ENCODE measurements at places on chromosomes 3 and 15.

DNA sequence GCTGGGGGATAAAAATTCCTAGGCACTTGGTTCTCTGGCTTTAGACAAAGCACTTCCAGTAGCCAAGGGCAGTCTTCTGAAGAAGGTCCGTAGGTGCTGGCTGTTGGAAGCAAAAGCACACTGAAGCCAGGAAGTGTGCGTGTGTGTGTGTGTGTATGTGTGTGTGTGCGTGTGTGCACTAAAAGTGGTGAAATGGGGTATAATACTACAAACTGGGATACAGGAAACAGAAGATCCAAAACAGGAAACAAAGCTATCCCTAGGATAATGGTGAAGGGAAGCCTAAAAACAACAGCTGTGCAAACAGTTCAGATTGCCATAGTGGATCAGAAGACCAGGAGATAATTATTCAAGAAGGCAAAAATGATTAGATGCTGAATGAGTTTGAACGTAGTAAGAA is 103.4 kb downstream of the IL20RB start:
- DNase-seq = no peak

GRCh38 chr3:143795874-143796273 is 52.4 kb downstream of the SLC9A9 start:
- DNase-seq = no peak

- DNase-seq = no peak
Measured at GRCh38 chr3:188365988-188366698, 212.2 kb downstream of the LPP start.

GRCh38 chr15:67509918-67510317 is 11.0 kb upstream of the C15orf61 start:
- no peak for DNase-seq

- DNase-seq = no peak
Measured at GRCh38 chr3:195159814-195160165, 111.2 kb downstream of the XXYLT1 start.

- DNase-seq = no peak
Measured at GRCh38 chr3:33645060-33645647, 72.9 kb downstream of the CLASP2 start.

- DNase-seq = no peak
Measured at GRCh38 chr3:159432682-159433340, 555.8 kb upstream of the IL12A start.

DNA sequence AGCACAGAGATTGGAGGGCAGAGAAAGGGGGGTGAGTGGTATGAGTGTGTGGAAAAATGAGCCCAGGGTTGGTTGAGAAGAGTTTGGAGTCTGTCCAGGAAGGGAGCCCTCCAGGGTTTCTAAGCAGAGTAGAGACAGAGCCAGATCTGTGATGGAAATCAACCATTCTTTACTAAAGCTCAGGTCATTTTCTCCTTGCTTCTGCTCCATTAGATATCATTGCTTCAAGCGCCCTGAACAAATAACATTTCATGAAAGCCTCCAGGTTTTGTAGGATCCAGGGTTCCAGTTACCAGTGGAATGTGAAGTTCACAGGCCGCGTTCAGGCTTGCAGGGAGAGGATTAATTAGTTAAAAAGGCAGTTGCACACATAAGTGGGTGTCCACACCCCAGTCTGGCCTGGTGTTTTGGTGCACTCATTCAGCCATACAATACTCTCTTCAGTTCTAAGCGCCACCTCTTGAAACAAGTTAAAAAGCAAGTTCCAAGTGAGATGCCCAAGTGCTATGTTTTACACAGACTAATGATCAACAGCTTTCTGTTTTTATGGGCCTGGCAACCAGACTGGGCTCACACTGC is 16.4 kb upstream of the BOC start:
- no peak for DNase-seq

- DNase-seq = no peak
Measured at GRCh38 chr3:133670525-133670995, 8.8 kb upstream of the TOPBP1 start.

DNA sequence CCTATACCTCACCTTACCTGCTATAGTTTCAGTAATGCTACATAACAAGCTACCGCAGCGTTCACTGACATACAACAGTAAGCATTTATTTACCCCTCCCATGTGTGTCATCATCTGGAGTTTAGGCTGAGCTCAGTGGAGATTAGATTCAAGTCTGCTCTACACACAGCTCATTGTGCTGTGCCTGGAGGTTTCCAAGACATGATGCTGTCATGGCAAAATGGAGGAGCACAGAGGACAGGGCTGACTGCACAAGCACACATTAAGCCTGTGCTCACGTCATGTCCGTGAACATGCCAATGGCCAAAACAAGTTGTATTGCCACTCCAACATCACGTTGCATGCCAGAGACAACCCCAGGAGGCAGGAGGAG is 333.8 kb upstream of the TRIM42 start:
- no peak for DNase-seq

DNA sequence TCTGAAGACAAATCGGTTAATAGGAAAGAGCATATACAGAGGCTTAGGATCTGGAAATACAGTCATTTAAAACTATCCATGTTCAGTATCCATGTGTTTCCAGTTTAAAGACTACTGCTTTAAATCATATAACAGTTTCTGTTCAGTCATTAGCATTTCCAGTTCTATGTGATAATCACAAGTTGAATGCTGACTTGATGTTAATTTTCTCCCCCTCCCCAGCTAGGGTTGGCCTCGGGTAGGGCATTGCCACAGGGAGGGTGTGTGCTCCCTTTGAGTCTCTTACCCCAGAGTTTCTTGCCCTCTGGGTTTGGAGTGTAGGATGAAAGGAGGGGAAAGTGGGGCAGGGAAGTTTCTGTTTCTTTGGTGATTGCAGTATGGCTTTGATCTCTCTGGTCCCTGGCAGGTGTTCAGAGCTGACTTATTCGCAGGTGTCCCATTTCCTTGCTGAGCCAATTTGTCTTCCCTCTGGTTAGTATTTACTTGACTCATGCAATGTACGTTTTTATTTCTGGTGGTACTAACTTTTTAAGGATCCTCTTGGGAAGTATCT is 86.3 kb downstream of the SH3GL3 start:
- DNase-seq = no peak

GRCh38 chr3:40470701-40471100 is 6.2 kb upstream of the ZNF619 start:
- no peak for DNase-seq

- DNase-seq = no peak
Measured at GRCh38 chr3:187227658-187228258, 30.5 kb downstream of the RTP1 start.

GRCh38 chr3:101530686-101531047 is 17.7 kb upstream of the SENP7 start:
- DNase-seq = no peak

DNA sequence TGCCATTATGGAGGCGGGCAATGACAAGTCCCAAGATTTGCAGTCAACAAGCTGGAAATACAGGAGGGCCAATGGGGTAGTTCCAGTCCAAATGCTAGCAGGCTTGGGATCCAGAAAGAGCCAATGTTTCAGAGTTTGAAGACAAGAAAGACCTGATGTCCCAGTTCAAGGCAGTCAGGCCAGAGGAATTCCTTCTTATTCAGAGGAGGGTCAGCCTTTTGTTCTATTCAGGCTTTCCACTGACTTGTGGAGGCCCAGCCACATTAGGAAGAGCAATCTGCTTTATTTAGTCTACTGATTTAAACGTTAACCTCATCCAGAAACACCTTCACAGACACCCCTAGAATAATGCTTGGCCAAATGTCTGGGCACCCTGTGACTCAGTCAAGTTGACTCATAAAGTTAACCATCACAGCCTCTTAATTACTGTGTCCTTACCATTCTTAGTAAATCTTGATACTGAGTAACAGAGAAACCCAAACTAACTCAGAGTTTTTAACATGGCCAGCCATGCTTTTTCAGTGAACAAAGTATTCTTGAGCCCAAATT is 50.9 kb upstream of the NPHP3 start:
- no peak for DNase-seq

DNA sequence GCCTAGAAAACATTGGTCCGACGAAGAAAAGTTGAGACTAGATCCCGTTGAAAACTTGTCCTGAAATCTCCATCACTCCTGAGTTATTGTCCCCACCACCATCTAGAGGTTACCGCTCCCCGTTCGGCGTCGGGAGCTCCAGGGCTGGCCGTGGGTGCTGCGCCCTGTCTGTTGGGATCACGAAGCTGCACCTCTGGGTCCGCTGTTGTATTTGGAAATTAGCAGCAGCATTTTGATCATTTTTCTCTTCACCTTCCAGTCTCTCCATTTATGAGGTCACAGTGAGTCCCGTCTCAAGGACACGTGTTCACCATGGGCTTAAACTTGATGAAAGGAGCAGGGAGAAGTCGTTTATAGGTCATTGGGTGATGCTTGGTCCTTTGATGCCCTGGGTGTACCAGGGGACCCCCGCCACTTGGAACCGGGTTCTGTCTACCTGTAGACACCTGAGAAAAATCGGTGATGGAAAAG is 565 bp downstream of the MANF start:
- no peak for DNase-seq

- DNase-seq = no peak
Measured at GRCh38 chr3:141407047-141407446, 38.7 kb downstream of the ZBTB38 start.

GRCh38 chr15:59143281-59143680 is 38.3 kb downstream of the CCNB2 start:
- no peak for DNase-seq

GRCh38 chr15:45551676-45552075 is 29.1 kb upstream of the SLC30A4 start:
- no peak for DNase-seq

GRCh38 chr3:143313025-143313892 is 193.7 kb downstream of the CHST2 start:
- DNase-seq = no peak

- DNase-seq = no peak
Measured at GRCh38 chr3:26590919-26591484, 31.6 kb upstream of the LRRC3B start.

DNA sequence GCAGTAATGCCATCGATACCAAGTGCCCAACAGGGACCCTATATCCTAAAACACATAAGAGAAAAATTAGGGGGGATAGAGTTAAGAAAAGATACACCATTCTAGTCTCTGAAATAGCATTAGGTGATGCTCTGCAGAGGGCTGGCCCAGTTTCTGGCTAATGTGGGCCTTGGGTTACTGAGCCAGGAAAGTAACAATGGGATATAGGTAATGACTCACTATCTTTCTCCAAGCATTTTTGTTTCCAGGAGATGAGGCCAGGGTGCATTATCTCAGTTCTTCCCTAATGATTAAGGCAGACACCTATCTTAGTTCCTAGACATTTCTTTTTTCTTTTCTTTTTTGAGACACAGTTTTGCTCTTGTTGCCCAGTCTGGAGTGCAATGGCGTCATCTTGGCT is 50.0 kb downstream of the PRKAR2A start:
- no peak for DNase-seq

DNA sequence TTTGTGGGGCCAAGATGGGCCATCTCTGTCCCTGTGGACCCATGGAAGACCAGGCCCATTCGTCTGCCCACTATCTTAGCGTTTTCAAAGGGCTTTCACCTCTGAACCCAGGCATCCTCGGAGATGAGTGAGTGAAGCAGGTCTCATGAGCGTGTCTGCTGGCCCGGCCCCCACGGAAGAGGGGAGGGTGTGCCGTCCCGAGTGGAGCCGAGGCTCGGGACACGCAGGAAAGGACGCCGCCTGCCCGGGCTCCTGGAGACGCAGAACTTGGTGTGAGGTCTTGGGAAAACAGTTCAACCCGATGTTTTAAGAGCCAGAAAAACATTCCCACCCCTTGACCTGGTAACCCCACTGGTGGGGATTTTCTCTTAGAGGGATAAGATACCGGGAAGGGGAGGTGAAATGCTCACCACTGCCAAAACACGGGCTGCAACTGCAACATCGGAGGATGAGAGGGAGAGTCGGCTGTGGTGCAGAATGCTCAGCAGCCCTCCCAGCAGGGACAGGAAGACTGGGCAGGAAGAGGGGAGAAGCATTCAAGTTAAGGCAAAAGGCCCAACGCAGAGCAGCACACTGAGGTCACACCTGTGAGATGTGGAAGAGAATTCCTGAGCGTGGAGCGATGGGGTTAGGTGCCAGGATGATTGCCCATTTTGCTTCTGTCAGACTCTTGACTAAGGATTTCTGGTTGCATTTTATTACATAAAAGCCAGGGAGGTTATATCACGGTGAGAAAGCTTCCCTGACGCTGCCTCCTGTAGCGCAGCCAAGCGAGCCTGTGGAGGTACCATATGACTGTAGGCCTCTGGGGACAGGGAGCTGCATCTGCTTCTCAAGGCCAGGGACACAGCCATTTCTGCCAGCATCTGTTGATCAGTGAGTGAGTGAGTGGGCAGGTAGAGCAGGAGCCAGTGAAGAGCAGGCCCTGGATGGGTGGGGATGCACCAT is 14.1 kb upstream of the STAB1 start:
- no peak for DNase-seq

DNA sequence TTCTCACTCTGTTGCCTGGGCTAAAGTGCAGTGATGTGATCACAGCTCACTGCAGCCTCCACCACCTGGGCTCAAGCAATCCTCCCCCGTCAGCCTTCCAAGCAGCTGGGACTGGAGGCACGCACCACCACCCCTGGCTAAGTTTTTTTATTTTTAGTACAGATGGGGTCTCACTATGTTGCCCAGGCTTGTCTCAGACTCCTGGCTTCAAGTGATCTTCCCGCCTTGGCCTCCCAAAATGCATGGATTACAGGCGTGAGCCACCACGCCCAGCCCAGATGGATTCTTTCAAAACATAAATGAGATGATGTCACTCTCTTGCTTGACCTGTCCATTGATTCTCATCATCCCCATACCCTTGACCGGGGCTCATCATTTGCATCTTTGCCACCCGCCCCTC is 72.6 kb upstream of the SLC6A6 start:
- DNase-seq = no peak

DNA sequence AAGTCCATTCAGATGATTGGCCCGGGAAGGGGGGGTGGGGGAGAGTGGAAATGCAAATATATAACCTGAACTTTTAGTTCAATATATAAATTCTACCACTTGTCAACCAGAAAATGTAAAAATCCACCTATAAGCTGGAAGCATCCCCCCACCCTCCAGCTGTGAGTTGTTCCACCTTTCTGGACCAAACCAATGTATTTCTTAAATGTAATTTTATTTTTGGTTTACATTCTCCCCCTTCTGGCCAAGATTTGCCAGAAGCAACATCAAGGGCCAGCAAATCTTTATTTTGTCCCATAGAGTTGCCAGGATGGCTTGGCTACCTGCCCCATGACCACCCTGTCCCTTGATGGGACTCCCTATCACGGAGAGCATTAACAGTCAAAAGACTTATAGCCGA is 545.7 kb downstream of the TBL1XR1 start:
- DNase-seq = no peak
